NAMALWA (cell line): ENCODE measurements at places on chromosomes 12 and 14.
A peak's percentile ranks its signal among the peaks of the same experiment; 100 is the strongest.

- DNase-seq: no peak
These were observed 92.0 kb upstream of the AMN1 start for GRCh38 chr12:31820832-31821231.

- no peak for DNase-seq
These were observed 225.6 kb upstream of the HMGA2 start for GRCh38 chr12:65598688-65599087.

GRCh38 chr12:56565510-56566101, 44.0 kb downstream of the RBMS2 start:
- DNase-seq: peak; percentile 73

DNA sequence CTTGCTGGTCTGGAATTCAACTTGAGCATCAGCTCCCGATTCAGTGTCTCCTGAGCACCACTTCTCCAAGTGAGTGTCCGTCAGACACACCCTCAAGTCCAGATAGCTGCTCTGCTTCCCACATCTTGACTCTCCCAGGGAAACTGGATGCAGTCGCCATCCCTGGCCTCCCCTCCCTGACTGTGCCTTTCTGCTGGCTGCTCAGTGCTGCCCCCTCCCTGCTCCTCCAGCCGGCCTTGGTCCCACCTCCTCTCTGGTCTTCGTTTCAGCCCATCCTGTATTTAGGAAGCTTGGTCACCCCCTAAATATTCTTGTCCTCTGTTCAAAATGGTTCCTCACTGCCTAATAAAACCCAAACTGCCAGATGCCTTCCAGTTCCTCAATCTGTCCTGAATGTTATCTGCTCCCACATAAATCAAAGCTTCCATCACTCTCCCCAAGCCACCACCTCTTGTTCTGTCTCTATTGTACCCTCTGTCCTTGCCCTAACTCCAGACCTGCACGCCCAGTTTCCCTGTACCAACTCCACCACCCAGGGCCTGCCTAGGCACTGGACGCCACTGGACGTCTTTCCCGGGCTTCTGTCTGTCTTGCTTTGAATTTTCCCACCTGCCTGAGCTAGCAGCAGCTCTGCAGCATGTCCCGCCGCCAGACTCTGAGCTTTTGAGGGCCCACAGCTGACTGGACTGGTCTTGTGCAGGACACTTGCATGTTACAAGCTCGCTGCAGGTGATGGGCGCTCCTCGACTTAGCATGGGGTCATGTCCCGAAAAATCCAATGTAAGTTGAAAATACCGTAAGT, 33.8 kb downstream of the CCDC92 start:
- peak; percentile 8 for DNase-seq

- DNase-seq: peak; percentile 78
These were observed 39.2 kb downstream of the EFCAB11 start for GRCh38 chr14:89915114-89915878.

- no peak for DNase-seq
These were observed 184.4 kb upstream of the SLC38A2 start for GRCh38 chr12:46556819-46557524.

GRCh38 chr12:59173695-59174094, 253.4 kb upstream of the LRIG3 start:
- DNase-seq: no peak

DNA sequence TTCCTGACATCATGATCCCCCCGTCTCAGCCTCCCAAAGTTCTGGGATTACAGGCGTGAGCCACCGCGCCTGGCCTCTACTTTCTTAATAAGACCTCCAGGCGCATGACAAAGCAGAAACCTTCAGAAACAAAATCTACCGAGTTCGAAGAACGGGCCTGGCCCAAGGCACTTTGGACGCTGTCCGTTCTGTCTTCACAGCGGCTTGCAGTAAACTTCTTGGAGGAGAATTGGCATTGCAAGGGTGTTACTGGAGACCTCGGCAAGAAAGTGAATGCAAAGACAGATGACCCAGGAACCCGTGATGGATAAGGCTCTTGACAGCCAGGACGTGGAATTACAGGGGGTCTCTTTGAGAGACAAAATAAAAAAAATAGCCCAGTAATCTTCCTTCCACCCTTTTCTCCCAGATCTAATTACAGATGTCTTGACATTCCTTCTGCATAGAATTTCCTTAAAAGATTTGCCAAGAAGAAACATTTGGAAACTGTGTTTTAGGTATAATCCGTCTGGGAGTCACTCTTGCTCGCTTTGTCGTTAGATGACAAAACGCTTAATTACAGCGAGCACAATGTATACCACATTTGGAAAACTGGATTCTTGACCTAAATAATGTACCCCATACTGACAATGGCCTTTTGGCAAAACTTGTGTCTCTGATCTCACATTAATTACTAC, 83.2 kb upstream of the TBX3 start:
- DNase-seq: no peak

GRCh38 chr12:65568517-65568916, 255.8 kb upstream of the HMGA2 start:
- DNase-seq: no peak

GRCh38 chr12:46549527-46550265, 177.1 kb upstream of the SLC38A2 start:
- DNase-seq: no peak

GRCh38 chr12:30823764-30824163, 69.0 kb upstream of the CAPRIN2 start:
- DNase-seq: no peak

- no peak for DNase-seq
These were observed 136.6 kb upstream of the SLC38A2 start for GRCh38 chr12:46509135-46509534.

DNA sequence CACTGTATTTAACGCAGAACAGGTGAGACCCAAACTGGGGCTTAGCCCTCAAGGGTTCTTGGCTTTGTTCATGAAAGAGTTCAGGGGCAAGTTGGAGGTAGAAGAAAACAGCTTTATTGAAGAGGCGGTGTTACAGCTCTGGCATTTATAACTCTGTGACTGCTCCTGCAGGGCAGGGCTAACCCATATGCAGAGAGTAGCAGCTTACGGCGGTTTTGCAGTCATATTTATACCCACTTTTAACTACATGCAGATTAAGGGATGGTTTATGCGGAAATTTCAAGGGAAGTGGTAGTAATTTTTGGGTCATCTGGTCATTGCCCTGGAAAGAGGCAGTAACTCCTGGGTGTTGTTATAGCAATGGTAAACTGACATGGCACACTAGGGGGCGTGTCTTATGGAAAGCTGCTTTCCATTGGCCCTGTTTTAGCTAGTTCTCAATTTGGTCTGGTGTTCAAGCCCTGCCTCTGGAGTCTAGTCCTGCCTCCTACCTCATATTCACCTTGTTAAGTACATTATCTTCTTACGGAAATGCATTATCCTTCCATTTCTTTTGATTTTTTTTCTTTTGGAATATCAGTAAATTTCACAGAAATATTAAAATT, 1.8 kb upstream of the IAPP start:
- DNase-seq: peak; percentile 20

GRCh38 chr12:9673404-9674225, 4.1 kb downstream of the CLEC2D start:
- DNase-seq: peak; percentile 61

GRCh38 chr12:67151886-67152285, 117.3 kb upstream of the CAND1 start:
- no peak for DNase-seq

DNA sequence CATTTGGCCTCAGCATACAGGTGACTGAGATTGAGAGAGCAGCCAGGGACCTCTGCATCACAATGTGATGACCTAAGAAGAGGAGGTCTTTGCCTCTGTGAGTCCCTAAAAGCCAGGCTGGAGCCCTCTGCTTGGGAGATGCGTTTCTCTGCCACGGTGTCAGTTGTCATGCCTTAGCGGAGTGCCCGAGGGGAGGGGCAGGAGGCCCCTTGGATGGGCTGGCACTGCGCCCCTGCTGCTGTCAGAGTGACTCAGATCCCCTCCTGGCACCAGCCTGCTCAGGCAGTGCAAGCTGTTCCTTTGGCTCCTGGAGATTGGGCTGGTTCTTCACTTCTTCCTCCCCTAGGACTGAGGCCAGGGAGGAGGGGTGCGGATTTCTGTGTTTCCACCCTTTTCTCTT, 64.9 kb upstream of the KCNA5 start:
- no peak for DNase-seq

- no peak for DNase-seq
These were observed 5.5 kb upstream of the BDKRB1 start for GRCh38 chr14:96250485-96250884.

GRCh38 chr12:40693207-40693821, 1.1 kb downstream of the CNTN1 start:
- DNase-seq: no peak

DNA sequence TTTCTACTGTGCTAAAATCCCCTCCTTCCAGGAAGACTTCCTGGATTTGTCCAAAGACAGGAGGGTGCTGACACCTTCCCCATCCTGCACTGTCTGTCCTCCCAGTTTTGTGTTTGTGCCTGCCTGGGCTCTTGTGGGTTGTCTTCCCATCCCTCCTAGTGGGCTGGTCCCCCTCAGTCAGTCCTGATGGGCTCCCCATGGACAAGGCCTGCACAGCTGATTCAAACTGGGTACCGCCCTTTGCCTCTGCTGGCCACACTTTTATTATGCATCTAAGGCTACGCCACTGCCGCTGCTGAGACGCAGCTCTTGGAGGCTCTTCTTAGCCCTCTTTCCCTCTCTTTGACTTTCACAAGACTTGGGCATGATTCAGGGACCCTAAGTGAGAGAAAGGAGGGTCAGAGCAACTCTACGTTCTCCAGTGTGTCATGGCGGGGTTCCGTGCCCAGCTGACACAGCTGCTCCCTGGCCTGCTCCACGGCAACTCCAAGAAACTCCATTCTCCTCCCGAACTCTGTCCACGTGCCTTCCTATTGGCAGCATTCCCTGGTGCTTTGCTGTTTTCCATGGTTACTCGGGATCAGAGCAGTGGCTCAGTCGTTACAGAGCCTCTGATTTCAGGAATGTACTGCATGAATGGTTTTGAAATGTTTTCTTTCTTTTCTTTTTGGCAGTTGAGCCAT, 3.8 kb upstream of the KRT85 start:
- DNase-seq: no peak

- peak; percentile 19 for DNase-seq
These were observed 85.4 kb downstream of the WSCD2 start for GRCh38 chr12:108214486-108214885.

DNA sequence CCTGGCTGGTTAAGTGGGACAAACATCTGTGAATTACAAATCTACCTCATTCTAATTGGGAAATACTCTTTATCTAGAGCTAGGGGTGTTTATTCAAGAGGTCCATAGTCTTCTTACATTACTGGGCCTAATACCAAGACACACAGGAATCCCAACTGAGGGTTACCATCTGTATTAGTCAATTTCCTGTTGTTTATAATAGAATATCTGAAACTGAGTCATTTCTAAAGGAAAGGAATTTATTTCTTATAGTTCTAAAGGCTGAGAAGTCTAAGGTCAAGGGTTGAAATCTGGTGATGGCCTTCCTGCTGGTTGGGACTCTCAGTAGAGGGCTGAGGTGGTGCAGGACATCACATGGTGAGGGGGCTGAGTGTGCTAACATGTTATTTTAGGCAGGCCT, 36.0 kb downstream of the RTRAF start:
- DNase-seq: no peak

DNA sequence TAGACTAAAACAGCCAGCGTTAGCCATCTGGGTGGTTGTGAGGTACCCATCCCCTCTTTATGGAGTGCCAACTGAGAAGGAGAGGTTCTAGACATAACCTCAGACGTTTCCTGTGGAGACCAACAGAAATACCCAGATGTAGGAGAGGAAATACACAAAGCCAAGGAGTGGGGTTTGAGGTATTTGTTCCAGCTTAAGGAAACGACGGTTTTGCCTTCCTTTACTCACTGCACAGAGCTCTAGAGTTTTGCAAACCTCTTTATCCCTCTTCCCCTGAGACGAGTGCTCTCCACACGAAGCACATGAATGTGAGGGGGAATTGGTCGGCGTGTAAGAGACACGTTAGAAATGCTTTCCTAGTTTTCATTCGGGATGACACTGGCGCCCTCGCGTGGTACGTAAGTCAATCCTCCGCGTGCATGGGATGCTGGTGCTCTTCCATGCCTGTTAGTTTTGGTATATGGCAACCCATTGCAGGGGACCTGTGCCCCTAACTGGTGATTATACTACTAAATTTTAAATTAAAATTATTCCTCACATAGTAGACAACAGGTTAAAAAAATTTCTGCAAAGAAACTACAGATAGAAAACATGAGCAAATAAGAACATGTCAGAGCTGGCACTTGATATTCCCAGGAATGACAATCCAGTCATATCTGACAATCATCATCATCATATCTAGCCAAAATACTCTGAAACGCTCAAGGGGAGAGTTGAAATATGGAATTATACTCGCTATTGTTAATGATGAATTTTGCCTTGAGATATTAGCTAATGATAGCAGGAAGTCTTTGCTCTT, 121.7 kb downstream of the PPM1H start:
- DNase-seq: peak; percentile 58

GRCh38 chr12:94851396-94852028, 152.0 kb downstream of the NDUFA12 start:
- peak; percentile 11 for DNase-seq

- DNase-seq: peak; percentile 1
These were observed 37.9 kb downstream of the WDR89 start for GRCh38 chr14:63603749-63604277.

GRCh38 chr14:32823706-32824105, 115.0 kb upstream of the NPAS3 start:
- DNase-seq: no peak
